Fibroblast of pulmonary artery (primary cell): ENCODE measurements at places on chromosomes 5 and 9.

- DNase-seq, result no peak
Observed at GRCh38 chr9:74172874-74173273, 324.3 kb upstream of the RORB start.

- no peak for DNase-seq
Observed at GRCh38 chr5:7650755-7651154, 200.2 kb downstream of the CFAP90 start.

DNA sequence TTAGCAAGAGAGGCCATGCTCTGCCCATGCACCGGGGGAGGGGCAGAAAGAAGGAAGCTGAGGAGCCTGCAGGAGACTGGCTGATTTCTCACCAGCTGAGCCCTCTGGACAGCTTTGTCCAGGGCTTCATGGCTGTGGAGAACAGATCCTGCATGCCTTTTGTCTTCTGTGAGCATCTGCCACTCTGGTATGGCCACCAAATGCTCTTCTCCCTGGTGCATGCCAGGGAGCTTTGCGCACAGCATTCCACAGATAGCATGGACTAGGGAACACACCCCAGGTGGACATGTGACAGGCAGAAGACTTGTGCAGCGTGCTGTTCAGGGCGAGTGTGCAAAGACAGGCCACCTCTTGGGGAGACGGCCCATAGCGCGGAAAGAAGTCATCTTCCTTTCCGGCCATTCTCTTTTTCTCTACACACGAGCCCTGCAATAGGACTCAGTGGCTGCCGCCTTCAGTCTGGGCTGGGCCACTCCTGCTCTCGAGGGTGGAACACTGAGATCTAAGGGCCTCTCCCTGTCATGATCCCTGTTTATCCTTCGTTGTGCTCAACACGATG is 56.7 kb downstream of the GADD45G start:
- no peak for DNase-seq

- DNase-seq, result no peak
Observed at GRCh38 chr9:71363286-71363961, 242.0 kb upstream of the TRPM3 start.

GRCh38 chr5:38601133-38601862 is 44.9 kb upstream of the LIFR start:
- DNase-seq, result peak; percentile 51

DNA sequence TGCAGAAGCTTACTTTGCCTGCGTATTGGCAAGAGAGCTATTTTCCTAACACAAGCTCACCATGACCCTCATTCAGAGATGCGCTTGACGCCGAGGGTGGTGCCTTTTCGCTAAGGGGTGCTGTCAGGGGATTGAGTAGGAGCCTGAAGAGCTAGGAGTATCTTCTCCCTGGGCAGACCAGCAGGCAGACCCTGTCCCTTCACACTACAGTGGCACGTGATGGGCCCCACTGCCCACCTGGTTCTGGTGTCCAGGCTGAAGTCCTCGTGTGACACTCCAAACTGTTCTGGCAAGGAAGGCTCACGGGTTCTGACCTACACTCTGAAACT is 198.3 kb downstream of the AUH start:
- no peak for DNase-seq

GRCh38 chr9:112793213-112793810 is 42.8 kb downstream of the SNX30 start:
- DNase-seq, result peak; percentile 73

- DNase-seq, result no peak
Observed at GRCh38 chr5:68049053-68049713, 166.4 kb upstream of the PIK3R1 start.

GRCh38 chr9:29882767-29883166 is 2309.5 kb upstream of the C9orf72 start:
- no peak for DNase-seq

DNA sequence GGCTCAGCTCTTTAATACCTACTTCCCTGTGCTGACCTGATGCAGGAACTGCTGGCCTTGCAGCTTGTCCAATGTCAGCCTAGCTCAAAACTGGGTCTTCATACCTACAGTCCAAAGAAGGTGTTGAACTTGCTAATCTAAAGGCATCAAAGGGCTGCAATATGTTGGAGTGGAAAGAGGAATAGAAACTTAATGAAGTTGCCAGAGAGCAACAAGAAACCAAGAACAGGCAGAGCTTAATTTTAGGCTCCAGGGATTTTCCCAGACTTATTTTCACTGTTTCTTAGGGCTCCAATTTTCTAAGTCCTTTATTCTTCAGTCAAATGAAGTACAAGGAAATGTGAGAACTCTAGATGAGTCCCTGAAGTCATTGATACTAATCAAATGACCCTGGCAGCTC is 17.6 kb upstream of the ERCC6L2 start:
- DNase-seq, result no peak

GRCh38 chr5:4970171-4970570 is 170.0 kb upstream of the ADAMTS16 start:
- DNase-seq, result no peak

DNA sequence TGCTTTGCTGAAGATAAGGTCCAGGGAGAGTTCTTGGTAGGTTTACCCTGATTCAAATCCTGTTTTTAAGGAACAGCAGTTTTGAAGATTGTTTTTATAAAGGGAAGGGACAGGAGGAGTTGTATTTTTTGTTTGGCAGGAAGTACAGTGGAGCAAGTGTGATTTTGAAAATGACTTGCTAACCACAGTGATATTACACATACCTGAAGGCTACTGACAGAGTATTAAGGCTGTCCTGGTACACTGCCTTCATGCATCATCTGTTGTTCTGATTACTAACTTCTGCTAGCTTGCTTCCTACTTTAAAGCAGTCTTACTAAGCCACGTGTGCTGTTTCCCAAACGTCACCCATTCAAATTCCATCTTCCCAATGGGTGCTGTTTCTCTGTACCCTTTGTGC is 559.5 kb upstream of the SGCD start:
- DNase-seq, result no peak

DNA sequence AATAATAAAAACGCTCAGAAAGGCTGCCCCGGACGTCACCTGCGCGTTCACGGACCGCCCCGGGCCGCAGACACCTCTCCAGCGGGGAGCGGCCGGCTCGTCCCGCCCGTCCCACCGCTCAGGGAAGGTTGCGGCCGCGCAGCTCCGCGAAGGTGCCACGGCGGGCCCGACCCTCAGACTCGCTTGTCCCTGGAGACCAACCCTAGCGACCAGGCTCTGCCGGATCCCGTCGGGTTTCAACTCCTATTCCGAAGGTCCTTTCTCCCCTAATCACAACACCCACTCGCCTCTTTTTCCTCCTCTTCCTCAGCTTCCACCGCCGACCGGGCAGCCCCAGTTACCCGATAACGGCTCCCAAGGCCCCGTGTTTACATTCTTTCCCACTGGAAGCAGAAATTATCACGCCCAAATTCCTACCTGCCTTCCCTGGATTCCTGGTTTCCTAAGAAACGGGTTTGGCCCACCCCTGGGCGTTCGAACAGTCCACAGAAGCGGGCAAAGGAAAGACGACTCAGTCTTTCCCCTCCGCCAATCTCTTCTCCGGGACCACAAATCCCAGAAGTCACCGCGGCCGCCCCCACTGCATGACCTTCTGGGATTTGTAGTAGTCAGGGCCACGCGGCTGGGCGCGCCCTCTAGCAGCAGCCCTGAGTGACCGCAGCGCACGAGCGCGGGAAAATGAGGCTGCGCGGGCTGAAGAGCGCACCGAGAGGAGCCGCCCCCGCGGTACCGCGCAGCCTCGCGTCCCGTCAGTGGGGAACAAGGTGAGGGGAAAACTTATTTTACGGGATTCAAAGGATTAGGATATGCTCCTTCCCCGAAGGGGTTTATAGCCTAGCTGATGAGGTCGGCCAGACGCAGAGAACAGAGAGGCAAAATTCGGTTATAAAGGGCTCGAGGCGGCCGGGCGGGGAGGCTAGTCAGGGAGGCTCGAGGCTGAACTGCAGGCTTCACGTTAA is at the start of gene TTC33:
Gene TTC33, minus strand, starts transcription at position 555 of the 959 bp plus-strand sequence. CDS start 8,943 bp downstream, outside the sequence.
- DNase-seq, result peak; percentile 95

GRCh38 chr5:74538206-74538661 is 102.3 kb downstream of the ENC1 start:
- DNase-seq, result peak; percentile 94

DNA sequence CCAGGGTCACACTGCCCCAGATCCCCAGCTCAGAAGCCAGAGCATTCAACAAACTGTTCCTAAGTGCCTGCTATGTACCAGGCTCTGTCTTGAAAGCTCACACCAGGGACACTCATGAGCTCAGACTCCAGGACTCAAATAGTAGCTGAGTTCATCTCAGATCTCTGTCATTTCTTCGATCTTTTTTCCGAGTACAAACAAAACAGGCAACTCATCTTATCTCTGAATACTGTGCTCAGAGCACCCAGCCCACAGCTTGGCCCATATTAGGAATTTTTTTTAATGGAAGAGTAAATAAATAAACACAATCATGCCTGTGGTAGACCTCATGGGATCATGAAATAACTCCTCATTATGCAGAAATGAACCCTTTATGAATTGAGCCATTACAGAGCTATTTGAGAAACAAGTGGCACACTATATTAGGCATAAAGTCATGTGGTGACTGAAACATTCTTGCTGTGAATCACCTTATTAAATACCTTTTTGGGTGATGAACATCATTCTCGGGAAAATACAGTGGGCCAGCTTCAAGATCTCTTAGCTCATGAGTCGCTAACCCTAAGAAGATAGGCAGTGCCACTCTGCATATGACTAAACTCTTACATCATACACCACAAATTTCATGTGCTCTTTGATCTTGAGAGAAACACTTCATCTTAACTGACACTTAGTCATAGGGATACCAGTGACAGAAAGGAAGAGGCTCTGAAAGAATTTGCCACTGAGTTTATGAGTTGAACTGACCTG is 9.9 kb downstream of the SH3RF2 start:
- DNase-seq, result peak; percentile 33

GRCh38 chr5:151227918-151228447 is 4.1 kb upstream of the CCDC69 start:
- DNase-seq, result no peak

DNA sequence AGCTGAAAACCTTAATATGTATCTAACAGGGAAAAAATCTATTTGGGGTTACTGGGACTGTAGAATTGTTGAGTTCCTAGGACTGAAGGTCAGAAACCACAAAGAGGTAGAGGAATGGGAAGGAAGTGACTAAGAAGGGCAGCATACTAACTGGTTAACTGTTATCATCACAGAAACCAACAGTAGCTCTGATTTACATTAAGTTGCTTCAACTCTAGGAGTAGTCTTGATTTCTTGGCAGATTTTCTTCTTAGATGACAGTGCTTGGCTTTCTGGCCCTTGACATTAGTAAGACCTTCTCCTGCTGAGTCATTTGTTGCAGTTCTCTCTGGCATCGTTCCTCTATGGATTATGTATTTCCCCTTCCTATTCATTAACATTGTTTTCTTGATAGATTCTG is 116.1 kb upstream of the RASA1 start:
- DNase-seq, result peak; percentile 87

DNA sequence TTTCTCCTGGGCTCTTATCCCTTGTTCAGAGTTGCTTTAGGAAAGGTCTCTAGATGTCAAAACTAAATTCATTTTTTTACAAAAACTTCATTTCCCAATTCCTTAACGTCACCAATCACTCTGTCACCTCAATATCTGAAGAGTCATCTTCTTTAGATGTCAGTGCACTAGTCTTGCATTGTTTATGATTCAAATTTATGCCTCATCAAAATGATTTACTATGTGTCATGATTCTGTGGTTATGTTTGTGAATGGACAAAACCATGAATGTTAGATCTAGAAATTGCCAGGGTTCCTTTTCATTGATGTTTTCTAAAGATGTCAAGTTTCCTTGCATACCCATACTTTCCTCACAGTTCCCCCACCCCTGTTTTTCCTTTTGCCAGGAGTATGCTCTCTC is 21.5 kb downstream of the CWC27 start:
- DNase-seq, result no peak

DNA sequence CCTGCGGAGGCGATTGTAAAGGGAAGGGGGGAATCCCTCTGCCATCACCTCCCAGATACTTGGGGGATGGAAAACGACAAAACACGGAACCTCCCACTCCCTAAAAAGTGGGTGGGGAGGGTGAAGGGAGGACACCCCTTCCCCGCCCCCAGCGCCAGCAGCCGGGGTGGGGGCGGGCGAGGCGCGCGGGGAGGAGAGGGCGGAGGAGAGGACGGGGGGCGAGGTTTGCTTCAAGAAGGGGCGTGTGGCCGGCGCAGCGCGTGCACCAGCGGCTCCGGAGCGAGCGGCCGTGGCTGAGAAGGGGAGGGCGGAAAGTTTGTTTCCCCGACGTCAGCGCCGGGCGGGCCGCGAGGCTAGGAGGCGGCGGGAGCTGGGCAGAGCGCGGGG is at the start of gene PRRX2:
Gene PRRX2, plus strand, starts transcription at position 259 of the 387 bp plus-strand sequence. CDS start 221 bp downstream, outside the sequence.
- DNase-seq, result no peak

- DNase-seq, result peak; percentile 12
Observed at GRCh38 chr5:553874-554273, 29.6 kb upstream of the SLC9A3 start.

DNA sequence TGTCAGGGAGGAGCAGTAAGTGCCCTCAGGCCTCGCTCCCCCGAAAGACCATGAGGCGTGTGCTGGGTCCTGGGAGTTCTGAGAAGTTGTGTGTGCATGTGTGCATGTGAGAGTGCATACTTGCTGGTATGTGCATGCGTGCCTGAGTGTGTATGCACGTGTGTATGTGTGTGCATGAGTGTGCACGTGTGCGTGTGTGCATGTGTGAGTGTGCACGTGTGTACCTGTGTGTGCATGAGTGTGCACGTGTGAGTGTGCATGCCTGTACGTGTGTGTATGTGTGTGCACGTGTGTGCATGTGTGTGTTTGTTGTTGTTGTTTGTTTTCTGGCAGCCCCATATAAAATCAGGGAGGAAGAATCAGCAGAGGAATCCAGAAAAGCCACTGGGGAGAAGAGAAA is 426.7 kb downstream of the IRX2 start:
- no peak for DNase-seq

GRCh38 chr9:108331596-108331995 is 524.2 kb downstream of the ACTL7B start:
- no peak for DNase-seq

DNA sequence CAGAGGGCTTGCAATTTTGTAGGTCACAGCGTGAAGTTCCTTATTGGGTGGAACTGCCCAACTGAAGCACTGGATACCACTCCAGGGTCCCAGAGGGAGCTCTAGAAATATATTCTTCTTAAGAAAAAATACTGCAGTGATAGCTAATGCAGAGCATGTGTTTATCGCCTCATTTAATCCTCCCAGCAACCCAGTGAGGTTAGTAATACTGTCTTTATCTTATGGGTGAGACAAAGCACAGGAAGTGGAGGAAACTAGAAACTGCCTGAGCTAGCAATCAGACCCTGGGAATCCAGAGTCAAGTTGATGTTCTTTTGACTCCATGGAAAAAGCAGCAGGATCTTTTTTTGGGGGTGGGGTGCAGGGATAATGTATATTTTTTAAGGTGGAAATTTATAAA is 153.3 kb downstream of the PJA2 start:
- peak; percentile 37 for DNase-seq
